ENCODE measurements at places on chromosomes 13 and 19.

- DNase-seq = no peak
Measured at GRCh38 chr13:20349564-20350381, 117.7 kb upstream of the GJB6 start.

GRCh38 chr13:110560601-110561343, 750 bp downstream of the RAB20 start:
- no peak for DNase-seq

GRCh38 chr13:72653506-72653905, 73.9 kb downstream of the MZT1 start:
- no peak for DNase-seq

DNA sequence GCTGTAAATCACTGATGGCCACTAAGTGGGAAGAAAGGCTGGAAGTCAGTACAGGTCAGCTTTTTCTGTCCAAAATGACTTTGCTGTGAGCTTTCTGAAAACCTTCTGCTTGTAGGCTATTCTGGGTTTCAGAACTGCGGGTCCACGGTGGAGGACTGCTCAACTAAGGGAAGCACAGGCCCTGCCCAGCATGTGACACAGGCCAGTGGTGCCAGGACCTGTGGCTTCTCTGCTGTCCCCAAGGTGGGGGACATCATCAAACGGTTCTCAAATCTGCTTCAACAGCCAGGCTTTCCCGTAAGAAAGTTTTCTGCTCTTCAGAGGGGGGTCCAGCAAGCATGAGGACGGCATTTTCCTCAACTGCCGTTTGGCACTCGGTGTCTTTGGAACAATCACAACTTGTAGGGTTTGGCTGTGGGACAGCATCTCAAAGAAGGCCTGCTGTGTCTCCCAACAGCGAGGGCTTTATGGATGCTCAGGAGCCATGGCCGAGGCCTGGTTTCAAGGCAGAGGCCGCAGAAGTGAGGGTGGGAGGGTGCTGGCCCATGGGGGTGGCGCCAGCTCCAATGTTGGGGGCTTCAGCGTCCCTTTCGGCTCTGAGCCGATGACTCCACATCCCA, 3.8 kb downstream of the SGTA start:
- DNase-seq = peak; percentile 77

- peak; percentile 96 for DNase-seq
Measured at GRCh38 chr19:47274071-47274890, at the start of gene INAFM1. Gene INAFM1, plus strand, starts transcription at chr19:47274885. Its CDS starts 35 bp downstream, at chr19:47274920.
